Heart left ventricle (tissue), 16 donors: ENCODE measurements at places on chromosomes 16 and 17. TPM values are rescaled to one million over a fixed set of nuclear protein-coding genes. Genes with fewer than 3 reads are reported as not detected.

The HSD11B2 gene
- total RNA-seq: 0.75 TPM

The RANBP10 gene
- total RNA-seq: 18.4 TPM

DNA sequence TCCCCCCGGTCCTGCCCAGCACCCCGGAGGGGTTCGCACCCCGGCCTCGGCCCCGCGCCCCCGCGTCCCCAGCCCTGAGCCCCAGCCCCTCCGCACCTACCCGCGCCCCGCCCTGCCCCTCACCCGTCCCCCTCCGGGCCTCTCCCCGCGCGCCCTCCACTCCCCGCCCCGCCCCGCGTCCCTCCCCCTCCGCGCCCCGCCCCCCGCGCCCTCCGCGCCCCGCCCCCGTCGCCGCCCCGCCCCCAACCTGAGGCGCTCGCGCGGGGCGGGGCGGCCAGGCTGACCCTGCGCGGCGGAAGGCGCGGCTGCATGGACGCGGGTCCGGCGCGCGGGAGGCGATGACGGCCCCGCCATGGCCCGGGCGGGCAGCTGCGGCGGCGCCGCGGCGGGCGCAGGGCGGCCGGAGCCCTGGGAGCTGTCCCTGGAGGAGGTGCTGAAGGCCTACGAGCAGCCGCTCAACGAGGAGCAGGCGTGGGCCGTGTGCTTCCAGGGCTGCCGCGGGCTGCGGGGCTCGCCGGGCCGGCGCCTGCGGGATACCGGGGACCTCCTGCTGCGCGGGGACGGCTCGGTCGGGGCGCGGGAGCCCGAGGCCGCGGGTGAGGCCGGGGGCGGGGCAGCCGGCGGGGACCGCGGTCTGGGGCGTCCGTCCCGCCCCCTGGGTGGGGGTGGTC lies at the start of gene SPIRE2:
Gene SPIRE2, plus strand, starts transcription at position 277 of the 671 bp plus-strand sequence. Its CDS starts 76 bp downstream, at position 353.
- peak; percentile 82 for DNase-seq

DNA sequence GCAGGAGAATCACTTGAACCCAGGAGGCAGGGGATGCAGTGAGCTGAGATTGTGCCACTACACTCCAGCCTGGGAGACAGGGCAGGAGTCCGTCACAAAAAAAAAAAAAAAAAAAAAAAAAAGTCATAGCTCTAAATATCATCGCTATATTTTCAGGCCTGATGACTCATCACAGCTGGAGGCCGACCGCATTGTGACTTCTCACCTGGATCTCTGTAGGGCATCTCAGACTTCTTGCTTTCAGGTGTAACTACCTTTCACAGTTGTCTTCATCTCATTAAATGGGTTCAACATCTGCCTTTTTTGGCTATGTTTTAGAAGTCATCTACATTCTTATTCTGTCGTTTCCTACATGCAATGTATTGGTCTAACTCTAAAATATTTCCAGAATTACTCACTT lies 353.1 kb upstream of the MON1B start:
- DNase-seq: no peak

- DNase-seq: no peak
Measured at GRCh38 chr17:2264067-2264860, 39.3 kb downstream of the SMG6 start.

DNA sequence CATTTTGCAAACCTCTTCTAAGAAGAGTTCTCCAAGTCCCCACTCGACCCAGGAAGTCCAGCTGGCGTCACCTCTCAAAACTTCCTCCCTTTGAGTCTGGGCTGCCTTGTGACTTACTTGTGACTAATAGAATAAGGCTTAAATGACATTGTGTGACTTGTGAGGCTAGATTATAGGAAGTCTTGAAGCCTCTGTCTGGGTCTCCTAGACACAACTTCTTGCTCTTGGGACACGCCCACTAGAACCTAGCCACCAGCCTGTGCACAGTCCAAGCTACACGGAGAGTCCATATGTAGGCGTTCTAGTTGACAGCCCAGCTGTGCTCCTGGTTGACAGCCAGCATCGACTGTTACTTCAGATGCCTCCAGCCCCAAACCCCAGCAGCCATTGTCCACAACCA lies 66.7 kb upstream of the TANC2 start:
- DNase-seq: peak; percentile 35

The TP53TG3B gene
- 0.15 TPM for total RNA-seq

The NFATC3 gene
- total RNA-seq: 24.2 TPM

DNA sequence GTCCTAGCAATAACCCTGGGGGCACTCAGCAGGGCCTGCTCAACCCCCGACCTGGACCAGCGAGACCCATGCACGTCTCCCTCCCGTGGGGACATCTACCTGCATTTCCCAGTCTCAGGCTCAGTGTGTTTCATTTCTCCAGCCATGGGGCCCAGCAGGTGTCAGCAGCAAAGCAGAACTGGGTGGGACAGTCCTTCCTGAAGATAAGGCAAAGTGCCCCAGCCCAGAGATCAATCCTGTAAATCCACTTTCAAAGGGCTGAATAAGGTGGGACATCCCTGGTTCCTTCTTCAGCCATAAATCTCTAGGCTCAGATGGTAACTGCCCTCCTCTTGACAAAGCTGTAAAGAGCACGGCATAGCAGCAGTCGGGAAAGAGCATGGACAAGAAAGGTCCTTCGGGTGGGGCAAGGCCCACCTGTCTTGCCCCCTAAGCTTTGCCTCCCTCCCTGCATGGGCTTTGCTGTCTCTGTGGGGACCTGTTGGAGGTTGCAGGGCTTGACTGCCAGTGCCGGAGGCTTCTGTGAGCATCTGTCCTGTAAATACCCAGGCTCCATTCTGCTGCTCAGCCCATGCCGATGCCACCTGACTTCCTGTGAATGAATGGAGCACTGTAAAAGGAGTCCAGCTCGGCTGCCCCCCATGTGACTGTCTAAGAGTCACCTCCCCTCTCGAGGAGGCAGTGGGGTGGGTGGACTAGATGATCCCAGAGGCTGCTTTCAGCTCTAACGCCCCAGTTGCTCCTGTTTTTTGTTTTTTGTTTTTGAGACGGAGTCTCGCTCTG lies 84.8 kb upstream of the TBC1D3K start:
- no peak for DNase-seq

The NEURL4 gene
- 28.4 TPM for total RNA-seq

DNA sequence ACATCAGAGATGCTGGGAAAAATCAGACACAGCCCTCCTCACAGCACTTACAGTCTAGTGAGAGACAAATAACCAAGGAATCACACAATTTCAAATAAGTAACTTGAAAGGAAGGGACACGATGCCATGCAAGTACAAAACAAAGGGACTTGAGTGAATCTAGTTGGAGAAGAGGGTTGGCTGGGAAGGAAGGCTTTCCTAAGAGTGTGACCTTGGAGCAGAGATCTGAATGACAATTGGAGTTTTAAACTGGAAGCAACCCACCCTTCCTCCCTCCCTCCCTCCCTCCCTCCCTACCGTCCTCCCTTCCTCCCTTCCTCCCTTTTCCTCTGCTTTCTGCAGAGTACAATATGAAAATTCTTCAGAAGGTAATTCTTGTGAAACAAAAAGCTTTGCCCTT lies 31.1 kb downstream of the ADAMTS18 start:
- no peak for DNase-seq

- DNase-seq: peak; percentile 77
Measured at GRCh38 chr16:88743693-88744576, 37.6 kb downstream of the CTU2 start.

DNA sequence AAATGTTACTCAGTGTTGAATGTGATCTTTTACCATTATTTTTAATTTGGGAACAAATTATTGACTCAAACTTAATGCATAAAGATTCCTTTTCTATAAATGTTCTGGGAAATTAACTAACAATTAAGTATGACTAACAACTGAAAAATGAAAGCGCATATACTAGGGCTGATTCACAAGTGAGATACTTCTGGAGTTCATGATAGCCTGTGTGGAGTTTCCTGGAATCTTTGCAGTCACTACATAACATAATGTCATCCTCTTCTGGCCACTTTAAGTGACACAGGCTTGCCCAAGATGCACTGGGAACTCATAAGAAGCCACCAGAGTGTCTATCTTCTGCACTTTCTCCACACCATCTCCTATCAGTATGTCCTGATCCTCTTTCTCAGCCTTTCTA lies 450.3 kb upstream of the CDH11 start:
- no peak for DNase-seq

DNA sequence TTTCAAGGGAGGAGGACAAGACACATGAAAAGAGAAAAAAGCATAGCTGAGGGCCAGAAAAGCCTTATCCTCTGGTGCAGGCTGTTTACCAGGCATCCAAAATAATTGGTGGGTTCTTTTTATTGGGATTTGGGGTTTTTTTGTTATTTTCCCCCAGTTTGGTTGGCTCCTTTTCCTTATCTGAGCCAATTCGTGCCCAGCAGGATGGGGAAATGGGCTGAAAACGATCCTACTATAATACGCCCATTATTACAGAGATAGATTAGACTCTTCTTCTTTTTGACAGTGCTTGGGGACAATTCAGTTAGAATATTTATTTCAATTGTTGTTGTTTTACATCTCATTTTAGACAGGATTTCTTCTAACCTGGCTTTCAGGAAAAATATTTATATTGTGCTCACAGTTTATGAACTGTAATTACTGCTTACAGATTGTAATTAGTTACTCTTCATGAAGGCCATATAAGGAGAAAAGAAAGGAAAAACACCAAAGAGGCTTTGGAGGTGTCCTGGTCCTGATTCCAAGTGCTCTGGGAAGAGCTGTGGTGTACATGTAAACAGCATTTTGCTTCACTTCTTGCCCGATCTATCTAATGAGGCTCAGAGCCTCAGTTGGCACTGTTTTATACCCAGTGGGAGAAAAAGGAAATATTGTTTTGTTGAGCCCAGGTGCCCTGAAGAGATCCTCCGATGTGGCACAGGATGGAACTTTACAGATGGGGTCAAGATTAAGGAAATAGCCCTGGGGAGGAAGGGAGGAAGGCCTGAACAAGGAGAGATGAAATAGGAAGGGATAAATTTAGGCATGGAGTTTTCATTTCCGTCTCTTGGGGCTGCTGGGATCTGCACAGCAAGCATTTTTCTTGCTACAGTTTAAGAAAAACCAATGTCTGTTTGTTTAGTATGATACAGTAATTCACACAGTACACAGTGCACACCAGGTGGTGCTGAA lies 611 bp upstream of the ANKRD40 start:
- DNase-seq: no peak

The NPIPA5 gene
- total RNA-seq: 11.2 TPM

GRCh38 chr17:77279448-77280303 lies 138.9 kb downstream of the SEC14L1 start:
- no peak for DNase-seq

The DCTPP1 gene
- total RNA-seq: 30.2 TPM

DNA sequence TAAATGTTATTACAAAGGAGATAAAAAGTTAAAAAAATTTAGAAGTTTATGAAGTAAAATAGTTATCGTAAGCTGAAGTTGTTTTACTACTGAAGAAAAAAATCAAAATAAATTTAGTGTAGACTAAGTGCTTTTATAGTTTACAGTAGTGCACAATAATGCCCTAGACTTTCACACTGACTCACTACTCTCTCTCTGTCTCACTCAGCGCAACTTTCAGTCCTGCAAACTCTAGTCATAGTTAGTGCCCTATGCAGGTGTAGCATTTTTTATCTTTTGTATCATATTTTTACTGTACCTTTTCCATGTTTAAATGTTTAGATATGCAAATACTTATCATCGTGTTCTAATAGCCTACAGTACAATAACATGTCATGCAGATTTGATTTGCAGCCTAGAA lies 17.7 kb upstream of the TOM1L1 start:
- no peak for DNase-seq

- DNase-seq: no peak
Measured at GRCh38 chr16:1071561-1072225, 854 bp upstream of the SSTR5 start.

- no peak for DNase-seq
Measured at GRCh38 chr16:22764662-22765327, 49.2 kb upstream of the HS3ST2 start.

DNA sequence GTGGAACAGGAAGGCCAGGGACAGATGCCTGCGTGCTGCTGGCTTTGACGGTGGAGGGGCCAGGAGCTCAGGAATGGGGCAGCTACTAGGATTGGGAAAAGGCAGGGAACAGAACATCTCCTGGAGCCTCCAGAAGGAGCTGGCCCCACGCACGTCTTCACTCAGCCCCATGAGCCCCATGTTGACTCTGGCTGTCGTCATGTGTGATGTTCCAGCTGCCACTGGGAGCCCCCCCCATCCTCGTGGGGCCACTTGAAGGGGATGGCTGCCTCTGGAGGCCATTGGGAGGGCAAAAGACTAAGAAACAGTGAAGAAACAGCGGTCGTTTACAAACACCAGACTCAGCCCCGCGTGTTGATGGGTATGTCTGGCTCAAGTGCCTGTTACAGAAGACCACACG lies 18.5 kb upstream of the APRT start:
- no peak for DNase-seq

DNA sequence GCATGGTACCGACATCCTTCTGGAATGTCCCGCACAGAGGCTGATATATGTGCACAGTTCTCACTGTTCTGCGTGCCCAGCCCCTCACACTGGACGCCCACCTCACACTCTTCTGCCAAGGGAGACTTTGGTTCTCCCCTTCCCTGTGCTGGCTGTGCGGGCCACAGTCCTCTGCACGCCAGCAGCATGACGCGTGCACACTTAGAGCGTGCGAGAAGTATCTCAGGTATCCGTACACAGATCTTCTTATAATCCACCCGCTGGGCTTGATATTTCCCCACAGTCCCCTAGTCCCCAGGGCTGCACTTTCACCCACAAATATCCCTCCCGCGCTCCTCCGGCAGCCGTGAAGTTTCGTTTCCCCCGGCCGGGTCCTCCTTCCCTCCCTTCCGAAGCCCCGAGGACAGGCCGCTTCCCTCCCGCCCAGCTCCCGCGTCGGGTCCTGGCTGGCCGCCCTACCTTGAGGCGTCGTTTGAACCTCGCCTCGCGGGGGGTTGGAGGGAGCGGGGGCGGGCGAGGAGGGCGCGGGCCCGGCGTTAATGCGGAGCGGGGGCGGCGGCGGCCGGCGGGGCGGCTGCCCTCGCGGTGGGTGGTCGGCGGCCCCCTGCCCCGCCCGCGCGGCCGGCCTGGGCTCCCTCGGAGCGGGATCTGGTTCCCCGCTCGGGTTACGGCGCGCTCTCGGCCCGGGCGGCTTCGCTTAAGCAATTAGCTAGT lies 5.0 kb upstream of the FOXF1 start:
- peak; percentile 57 for DNase-seq
